CD8-positive, alpha-beta memory T cell (primary cell): ENCODE measurements at places on chromosomes 4 and X. TPM values are rescaled to one million over a fixed set of nuclear protein-coding genes. Genes with fewer than 3 reads are reported as not detected.

Gene MAGIX
- 0.25 TPM for polyA plus RNA-seq

Gene GPM6B
- 0.30 TPM for polyA plus RNA-seq

Gene ART3
- not detected for polyA plus RNA-seq

Gene ZCCHC12
- 0.12 TPM for polyA plus RNA-seq

Gene CT45A3
- polyA plus RNA-seq = not detected

Gene PPA2
- 140 TPM for polyA plus RNA-seq

Gene MAP7D3
- 6.2 TPM for polyA plus RNA-seq

Gene LEF1
- 230 TPM for polyA plus RNA-seq

Gene ZXDA
- 4.2 TPM for polyA plus RNA-seq

Gene DCAF12L2
- not detected for polyA plus RNA-seq

GRCh38 chr4:140653718-140654494 is 85.1 kb upstream of the UCP1 start:
- no peak overlapping the region for H3K27ac ChIP-seq
- no peak overlapping the region for H3K4me3 ChIP-seq
- no peak for DNase-seq
- no peaks in the 10 kb centered on the region for H3K36me3 ChIP-seq
- H3K4me1 ChIP-seq = no peaks in the 10 kb centered on the region
- H3K27me3 ChIP-seq = no peaks in the 10 kb centered on the region

DNA sequence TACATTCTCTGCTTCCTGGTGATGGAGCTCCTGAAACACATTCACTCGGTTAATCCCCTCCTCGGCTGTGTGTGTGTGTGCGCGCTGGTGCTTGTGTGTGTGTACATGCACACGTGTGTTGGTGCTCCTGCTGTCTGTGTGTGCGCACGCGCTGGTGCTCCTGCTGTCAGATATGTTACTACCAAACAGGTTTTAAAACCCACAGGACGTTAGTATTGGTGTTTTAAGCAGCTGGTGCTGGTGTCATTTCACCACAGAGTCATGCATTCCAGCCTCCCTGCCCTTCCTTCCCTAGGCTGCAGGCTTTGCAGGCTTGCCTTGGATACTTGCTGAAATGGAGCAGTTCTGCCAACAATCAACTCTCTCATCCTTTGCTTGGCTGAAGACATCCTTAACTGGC is 48.1 kb upstream of the CPLX1 start:
- H3K27ac ChIP-seq = no peak overlapping the region
- peaks cover 12% of the 10 kb centered on the region for H3K4me1 ChIP-seq
- DNase-seq = no peak
- peaks cover 18% of the 10 kb centered on the region for H3K36me3 ChIP-seq
- no peak overlapping the region for H3K4me3 ChIP-seq

GRCh38 chrX:38275615-38276014 is 51.7 kb downstream of the RPGR start:
- H3K4me3 ChIP-seq = no peak overlapping the region
- DNase-seq = no peak
- H3K36me3 ChIP-seq = no peaks in the 10 kb centered on the region
- H3K27me3 ChIP-seq = no peaks in the 10 kb centered on the region

DNA sequence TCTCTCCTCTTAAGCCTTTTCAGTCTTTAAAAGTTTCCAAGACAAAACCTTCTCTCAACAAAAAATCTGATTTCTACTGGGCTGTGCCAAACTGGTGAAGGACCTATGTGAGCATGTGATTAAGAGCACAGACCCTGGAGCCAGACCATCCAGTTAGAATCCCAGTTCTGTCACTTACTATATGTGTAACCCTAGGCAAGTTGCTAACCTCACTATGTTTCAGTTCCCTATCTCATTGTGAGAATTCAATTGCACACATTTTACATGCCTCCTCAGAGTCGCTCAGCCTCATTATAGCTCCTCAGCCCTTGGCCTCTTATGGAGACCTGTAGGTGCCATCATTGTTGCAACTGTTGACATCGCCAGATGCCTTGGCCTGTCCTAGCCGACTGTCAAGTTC is 54.1 kb upstream of the VEGFD start:
- no peak for DNase-seq
- no peak overlapping the region for H3K4me3 ChIP-seq
- no peaks in the 10 kb centered on the region for H3K27me3 ChIP-seq
- H3K27ac ChIP-seq = no peak overlapping the region

DNA sequence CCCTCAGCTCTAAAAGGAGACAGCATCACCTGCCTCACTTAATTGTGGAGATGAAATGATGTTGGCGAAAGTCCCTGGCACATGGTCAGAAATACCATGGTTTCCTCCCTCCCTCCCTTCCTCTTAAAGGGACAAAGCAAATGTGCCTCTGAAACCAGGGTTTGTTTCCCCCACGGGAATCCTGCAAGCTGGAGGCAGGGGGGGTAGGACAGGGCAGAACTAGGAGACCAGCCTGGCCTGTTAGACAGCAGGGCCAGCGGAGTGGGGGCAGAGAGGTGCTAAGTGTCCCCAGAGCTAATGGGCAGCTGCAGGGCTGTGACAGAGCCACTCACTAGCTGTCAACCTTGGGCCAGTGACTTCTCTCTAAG is 5.7 kb downstream of the RTL5 start:
- H3K27me3 ChIP-seq = no peaks in the 10 kb centered on the region
- H3K4me3 ChIP-seq = no peak overlapping the region
- H3K36me3 ChIP-seq = no peaks in the 10 kb centered on the region
- peaks cover 36% of the 10 kb centered on the region for H3K4me1 ChIP-seq
- DNase-seq = no peak

- H3K4me3 ChIP-seq = no peak overlapping the region
- H3K27me3 ChIP-seq = no peaks in the 10 kb centered on the region
- H3K36me3 ChIP-seq = no peaks in the 10 kb centered on the region
- no peak for DNase-seq
These were observed 23.9 kb downstream of the TBC1D19 start for GRCh38 chr4:26607776-26608175.

DNA sequence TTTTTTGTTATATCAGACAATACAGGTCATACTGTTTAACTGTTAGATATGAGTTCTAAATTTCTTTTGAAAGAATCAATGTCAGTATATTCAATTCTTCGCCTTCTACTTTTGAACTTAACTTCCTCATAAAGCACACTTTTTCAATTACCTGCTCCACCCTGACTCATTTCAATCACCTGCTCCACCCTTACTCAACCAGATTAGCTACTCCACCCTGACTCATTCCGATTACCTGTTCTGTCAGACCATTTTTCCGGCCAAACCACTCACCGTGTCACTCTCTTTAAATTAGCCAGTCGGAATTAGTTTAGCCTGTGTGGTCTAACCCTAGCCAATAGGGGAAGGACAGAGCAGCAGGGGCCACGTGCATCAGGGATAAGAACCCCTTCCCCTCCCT is 751.8 kb upstream of the POU3F4 start:
- no peak for DNase-seq
- no peak overlapping the region for H3K27ac ChIP-seq
- no peaks in the 10 kb centered on the region for H3K36me3 ChIP-seq

DNA sequence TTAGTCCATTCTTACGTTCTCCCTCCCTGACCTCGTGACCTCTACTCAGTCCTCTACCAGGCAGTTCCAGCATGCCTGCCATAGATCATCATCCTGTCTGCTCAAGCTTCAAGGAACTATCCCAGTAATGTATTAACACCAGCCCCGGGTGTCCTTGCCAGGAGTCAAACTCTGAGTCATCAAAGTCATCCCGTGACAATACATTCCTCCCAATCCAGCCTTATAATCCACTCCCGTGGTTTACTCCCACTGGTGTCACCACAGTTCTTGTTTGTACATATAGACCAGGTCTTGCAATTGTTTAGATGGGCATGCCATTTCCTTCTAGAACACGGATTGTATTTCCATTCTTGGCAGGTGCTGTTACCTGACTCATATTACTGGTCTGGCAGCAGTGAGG is 68.7 kb upstream of the TAB3 start:
- H3K4me1 ChIP-seq = no peaks in the 10 kb centered on the region
- H3K36me3 ChIP-seq = no peaks in the 10 kb centered on the region
- H3K27ac ChIP-seq = no peak overlapping the region
- no peak overlapping the region for H3K4me3 ChIP-seq
- no peaks in the 10 kb centered on the region for H3K27me3 ChIP-seq

- no peaks in the 10 kb centered on the region for H3K36me3 ChIP-seq
- no peaks in the 10 kb centered on the region for H3K4me1 ChIP-seq
- no peak overlapping the region for H3K27ac ChIP-seq
- H3K4me3 ChIP-seq = no peak overlapping the region
- DNase-seq = no peak
These were observed 97.9 kb downstream of the ARHGEF9 start for GRCh38 chrX:63686878-63687714.

GRCh38 chr4:186819342-186820086 is 95.9 kb upstream of the FAT1 start:
- H3K36me3 ChIP-seq = no peaks in the 10 kb centered on the region
- no peak for DNase-seq
- no peak overlapping the region for H3K4me3 ChIP-seq

DNA sequence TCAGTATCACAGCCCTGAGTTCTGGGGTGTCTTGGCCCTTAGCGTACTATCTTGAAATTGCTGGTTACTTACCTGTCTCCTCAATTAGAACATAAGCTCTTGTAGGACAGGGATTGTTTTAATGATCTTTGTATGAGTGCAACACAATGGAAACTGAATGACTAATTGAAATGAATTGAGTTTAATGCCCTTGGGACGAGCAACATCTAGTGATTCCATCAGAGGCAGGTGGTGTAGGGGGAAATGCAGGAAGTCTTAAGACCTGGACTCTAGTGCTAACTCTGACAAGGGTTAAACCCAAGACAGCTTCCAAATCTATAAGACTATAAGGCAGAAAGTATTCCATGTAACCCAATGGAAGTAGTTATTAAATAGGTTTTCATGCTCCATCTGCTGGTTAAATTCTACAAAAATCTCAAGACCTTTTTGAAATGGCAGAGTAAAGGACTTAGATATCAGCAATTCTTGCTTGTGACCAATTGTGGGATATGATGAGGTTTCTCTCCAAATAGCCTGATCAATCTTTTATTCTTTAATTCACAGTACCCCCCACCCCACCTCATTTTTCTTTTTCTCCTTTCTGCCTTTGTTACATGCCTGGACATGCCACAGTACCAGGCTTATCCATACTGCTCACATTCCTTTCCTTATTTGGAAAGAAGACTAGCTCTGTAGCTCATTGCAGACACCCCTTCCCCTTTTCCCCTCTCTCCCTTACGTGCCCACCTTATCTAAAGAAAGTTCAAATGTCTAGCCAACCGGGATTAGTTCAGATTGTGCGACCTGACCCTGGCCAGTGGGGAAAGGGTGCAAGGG is 340.8 kb downstream of the PAPSS1 start:
- no peaks in the 10 kb centered on the region for H3K36me3 ChIP-seq
- no peak for DNase-seq
- no peak overlapping the region for H3K4me3 ChIP-seq
- H3K27me3 ChIP-seq = no peaks in the 10 kb centered on the region
- no peaks in the 10 kb centered on the region for H3K4me1 ChIP-seq
- H3K27ac ChIP-seq = no peak overlapping the region

GRCh38 chrX:119981286-119982070 is 37.9 kb upstream of the NKAP start:
- no peak overlapping the region for H3K27ac ChIP-seq
- no peaks in the 10 kb centered on the region for H3K27me3 ChIP-seq
- H3K36me3 ChIP-seq = no peaks in the 10 kb centered on the region
- no peak for DNase-seq
- H3K4me1 ChIP-seq = no peaks in the 10 kb centered on the region

DNA sequence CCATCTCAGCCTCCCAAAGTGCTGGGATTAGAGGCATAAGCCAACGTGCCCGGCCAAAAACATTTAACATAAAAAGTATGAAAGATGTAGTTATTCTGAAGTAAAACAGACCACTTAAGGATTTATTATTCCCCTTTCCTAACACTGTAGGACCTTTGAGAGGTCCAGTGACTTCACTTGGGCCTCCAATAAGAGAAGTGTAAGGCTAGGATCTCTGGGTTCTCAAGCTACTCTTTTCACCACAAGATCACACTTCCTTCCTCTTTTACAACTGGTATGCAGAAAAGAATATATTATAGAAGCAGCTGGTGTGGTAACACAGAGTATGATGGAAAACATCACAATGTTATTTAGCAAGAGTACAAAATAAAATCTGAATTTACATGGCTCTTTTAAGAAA is 30.2 kb upstream of the CCNG2 start:
- no peak overlapping the region for H3K27ac ChIP-seq
- H3K36me3 ChIP-seq = no peaks in the 10 kb centered on the region
- H3K4me3 ChIP-seq = no peak overlapping the region
- no peak for DNase-seq

- H3K4me3 ChIP-seq = no peak overlapping the region
- H3K4me1 ChIP-seq = no peaks in the 10 kb centered on the region
- no peak overlapping the region for H3K27ac ChIP-seq
- DNase-seq = no peak
- no peaks in the 10 kb centered on the region for H3K36me3 ChIP-seq
These were observed 180.9 kb upstream of the LCORL start for GRCh38 chr4:18202486-18202885.

GRCh38 chr4:111630705-111631104 is 514.5 kb upstream of the FAM241A start:
- no peaks in the 10 kb centered on the region for H3K27me3 ChIP-seq
- H3K36me3 ChIP-seq = no peaks in the 10 kb centered on the region
- no peak overlapping the region for H3K27ac ChIP-seq
- no peak for DNase-seq
- no peaks in the 10 kb centered on the region for H3K4me1 ChIP-seq

DNA sequence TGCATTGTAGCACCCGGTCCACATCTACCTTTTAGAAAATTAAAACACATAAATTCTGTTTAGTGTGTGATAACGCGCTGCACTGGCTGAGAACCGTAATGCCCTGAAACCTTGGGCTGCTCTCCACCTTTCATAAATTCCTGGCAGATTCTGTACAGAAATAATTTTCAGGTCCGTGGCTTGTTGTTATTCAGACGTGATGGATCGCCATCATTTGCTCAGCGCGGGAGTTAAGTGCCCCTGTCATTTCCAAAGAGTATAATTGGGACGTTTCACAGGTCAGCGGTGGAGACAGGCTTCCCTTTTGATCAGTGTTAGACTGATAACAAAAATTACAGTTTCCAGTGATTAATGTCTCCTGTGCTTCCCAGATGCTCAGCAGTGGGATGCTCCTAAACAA is 16.5 kb downstream of the UVSSA start:
- H3K4me1 ChIP-seq = no peaks in the 10 kb centered on the region
- no peak overlapping the region for H3K4me3 ChIP-seq
- no peaks in the 10 kb centered on the region for H3K27me3 ChIP-seq
- H3K27ac ChIP-seq = no peak overlapping the region
- H3K36me3 ChIP-seq = no peaks in the 10 kb centered on the region

GRCh38 chr4:7967501-7968261 is 28.0 kb upstream of the AFAP1 start:
- H3K27me3 ChIP-seq = no peaks in the 10 kb centered on the region
- H3K4me3 ChIP-seq = no peak overlapping the region
- DNase-seq = no peak
- no peak overlapping the region for H3K27ac ChIP-seq
- H3K4me1 ChIP-seq = peaks cover 69% of the 10 kb centered on the region

DNA sequence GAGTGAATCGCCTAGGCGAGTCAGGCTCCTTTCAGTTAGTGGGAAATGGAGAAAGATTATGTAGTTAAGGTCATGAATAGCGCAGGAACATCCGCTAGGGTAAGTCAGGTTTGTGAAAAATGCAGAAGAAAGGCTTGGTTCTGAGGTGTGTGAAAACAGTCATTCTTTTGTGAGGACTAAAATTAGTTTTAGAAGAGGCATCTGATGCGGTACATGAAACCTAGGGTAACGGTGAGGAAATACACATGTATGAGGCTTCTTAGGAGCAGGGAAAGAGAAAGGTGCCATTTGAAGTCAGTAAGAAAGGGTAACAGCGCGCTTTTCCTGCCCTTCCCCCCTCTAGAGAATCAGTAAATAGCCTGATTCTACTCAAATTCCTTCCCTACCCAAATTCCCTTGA is 570 bp upstream of the RNF128 start:
- no peak overlapping the region for H3K4me3 ChIP-seq
- no peak overlapping the region for H3K27ac ChIP-seq
- H3K4me1 ChIP-seq = no peaks in the 10 kb centered on the region
- no peak for DNase-seq
